Right lung (tissue), 10 donors: ENCODE measurements at places on chromosomes 13 and 19. TPM values are rescaled to one million over a fixed set of nuclear protein-coding genes. Genes with fewer than 3 reads are reported as not detected.

The PGLYRP1 gene
- 0.48 TPM for polyA plus RNA-seq

- peak; percentile 25 for DNase-seq
Observed at GRCh38 chr13:87498681-87499080, 172.5 kb upstream of the SLITRK5 start.

GRCh38 chr19:14379294-14380065 lies 1.8 kb upstream of the ADGRE5 start:
- DNase-seq: no peak

The WDR87 gene
- polyA plus RNA-seq: 0.03 TPM

DNA sequence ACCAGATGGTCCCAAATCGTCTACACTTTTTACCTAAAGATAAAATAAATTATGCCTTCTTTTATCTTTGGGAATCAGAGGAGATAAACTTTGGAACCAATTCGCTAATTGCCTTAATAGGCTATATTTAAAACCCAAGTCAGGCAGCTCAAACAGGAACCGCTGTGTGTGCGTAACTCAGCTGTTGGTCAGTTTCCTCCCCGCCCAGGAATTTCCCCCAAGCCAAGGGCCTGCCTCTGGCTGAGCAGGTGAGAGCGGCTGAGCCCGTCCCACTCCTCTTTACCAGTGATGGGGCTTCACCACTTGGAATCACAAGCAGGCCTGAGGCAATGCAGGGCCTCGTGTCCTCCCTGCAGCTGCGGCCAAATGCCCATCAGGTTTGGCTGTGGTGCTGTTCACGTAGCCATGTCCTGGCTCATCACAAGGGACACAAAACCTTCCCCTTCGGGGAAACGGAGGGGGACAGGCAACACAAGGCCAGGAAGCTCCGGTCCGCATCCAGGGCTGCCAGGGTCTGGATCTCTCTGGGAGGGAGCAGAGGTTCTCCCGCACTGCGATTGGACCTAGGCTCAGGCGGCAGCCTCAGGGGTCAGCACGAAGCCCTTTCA lies 503 bp upstream of the SLC7A9 start:
- no peak for DNase-seq

GRCh38 chr19:38707512-38708114 lies 36.7 kb downstream of the CAPN12 start:
- DNase-seq: no peak

DNA sequence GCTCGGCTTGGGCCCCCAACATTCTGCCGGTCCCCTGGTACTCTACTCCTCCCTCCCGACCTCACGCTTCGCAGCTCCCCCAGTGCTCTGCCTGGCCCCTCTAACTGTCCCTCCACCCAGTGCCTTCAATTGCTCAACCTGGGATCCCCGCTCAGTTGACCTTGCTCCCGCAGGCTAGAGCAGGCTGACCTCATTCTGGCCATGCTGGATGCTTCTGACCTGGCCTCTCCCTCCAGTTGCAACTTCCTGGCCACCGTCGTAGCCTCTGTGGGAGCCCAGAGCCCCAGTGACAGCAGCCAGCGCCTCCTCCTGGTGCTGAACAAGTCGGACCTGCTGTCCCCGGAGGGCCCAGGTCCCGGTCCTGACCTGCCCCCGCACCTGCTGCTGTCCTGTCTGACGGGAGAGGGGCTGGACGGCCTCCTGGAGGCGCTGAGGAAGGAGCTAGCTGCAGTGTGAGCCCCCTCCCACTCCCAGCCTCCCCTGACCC lies 3.6 kb downstream of the GTPBP3 start:
- DNase-seq: no peak

The CCDC194 gene
- polyA plus RNA-seq: 0.13 TPM

DNA sequence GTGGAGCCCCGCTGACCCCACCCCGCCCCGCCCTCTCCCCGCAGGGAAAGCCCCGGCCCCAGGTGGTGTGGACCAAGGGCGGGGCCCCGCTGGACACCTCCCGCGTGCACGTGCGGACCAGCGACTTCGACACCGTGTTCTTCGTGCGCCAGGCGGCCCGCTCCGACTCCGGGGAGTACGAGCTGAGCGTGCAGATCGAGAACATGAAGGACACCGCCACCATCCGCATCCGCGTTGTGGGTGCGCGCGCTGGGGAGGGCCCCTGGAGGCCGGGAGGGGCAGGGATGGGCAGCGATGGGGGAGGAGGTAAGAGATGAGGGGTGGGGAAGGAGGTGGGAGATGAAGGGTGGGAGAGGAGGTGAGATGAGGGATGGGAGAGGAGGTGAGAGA lies 17.2 kb upstream of the EMC10 start:
- no peak for DNase-seq

The MZF1 gene
- polyA plus RNA-seq: 40.9 TPM

- DNase-seq: no peak
Observed at GRCh38 chr13:19845758-19846157, 17.7 kb downstream of the ZMYM5 start.

- DNase-seq: no peak
Observed at GRCh38 chr19:1665565-1666047, 13.2 kb upstream of the TCF3 start.

- DNase-seq: no peak
Observed at GRCh38 chr19:51065221-51065960, 499 bp upstream of the KLK13 start.

The GPC6 gene
- 21.7 TPM for polyA plus RNA-seq

GRCh38 chr19:33860312-33861090 lies 63.8 kb downstream of the KCTD15 start:
- no peak for DNase-seq

- DNase-seq: no peak
Observed at GRCh38 chr13:19888799-19889198, 25.4 kb upstream of the ZMYM5 start.

The LIN7B gene
- 7.5 TPM for polyA plus RNA-seq

DNA sequence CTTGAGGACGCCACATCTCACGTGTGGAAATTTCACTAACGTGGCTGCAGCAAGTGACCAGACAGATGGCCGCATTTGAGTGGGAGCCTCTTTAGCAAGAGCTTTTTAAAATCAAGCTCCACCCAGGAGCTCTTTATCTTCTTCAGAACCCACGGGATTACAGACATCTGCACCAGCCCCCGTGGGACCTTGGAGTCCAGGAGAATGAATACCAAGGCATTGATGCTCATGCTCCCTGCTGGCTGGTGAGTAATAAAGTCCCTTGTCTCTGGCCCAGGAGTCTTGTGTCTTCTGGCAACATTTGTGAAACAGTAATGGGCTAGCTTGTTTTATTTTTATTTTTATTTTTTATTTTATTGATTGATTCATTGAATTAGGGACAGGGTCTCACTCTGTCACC lies 64.4 kb downstream of the TRPM4 start:
- no peak for DNase-seq

The CD79A gene
- polyA plus RNA-seq: 1.3 TPM

DNA sequence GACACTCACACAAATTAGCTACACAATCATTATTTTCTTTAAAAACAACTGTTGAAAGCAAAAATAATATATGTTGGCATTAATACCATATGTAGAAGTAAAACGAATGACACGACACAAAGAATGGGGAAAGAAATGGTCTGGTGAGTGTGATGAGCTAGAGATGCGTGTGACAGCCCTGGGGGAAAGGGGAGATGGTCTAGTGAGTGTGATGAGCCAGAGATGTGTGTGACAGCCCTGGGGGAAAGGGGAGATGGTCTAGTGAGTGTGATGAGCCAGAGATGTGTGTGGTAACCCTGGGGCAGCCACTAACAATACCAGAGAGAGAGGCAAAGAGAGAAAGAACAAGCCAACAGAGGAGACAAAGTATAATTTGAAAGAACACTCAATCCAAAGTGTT lies 22.3 kb upstream of the LAMP1 start:
- no peak for DNase-seq

The CGB3 gene
- polyA plus RNA-seq: not detected

The CDC42EP5 gene
- 28.8 TPM for polyA plus RNA-seq

The VAV1 gene
- 2.1 TPM for polyA plus RNA-seq

DNA sequence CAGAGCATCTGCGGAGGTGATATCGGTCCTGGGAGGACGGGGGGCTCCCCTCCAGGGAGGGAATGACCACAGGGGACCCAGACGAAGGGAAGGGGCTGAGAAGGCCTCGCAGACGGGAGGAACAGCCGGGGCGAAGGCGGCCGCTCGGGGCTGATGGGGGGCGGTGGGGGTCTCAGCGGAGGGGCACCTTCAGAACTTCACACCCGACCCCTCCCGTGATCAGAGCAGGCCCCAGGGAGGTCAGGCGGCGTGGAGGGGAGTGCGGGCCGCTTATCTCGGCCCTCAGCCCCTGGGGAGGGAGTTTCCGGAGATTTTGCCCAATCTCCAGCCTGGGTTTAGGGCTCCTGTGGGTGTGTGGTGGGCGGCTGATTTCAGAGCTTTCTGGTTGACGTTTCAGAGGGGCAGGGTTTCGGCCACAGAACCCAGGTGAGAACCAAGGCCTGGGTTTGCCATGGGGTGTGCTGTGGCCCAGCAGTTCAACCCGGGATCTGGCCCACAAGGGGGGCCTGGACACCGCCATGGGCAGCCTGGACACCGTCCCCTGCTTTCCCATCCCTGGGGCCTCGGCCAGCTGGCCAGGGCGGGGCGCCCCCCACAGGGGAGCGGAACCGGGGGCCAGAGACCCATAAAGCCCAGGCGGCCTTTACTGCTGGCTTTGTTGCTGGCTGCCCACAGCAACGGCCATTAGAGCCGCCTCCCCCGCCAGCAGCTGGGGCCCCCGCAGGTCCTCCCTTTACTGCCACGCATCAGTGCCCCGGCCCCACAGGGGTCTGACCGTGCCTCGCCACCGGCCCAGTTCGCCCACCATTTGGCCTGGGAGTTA lies 29.0 kb downstream of the ARID3A start:
- DNase-seq: no peak

DNA sequence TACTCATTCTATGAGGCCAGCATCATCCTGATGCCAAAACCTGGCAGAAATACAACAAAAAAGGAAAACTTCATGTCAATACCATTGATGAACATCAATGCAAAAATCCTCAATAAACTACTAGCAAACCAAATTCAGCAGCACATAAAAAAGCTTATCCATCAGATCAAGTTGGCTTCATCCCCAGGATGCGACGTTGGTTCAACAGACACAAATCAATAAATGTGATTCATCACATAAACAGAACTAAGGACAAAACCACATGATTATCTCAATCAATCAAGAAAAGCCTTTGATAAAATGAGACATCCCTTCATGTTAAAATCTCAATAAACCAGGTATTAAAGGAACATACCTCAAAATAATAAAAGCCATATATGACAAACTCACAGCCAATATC lies 134.3 kb downstream of the UGGT2 start:
- DNase-seq: no peak

- DNase-seq: no peak
Observed at GRCh38 chr19:10431254-10431942, 11.1 kb downstream of the PDE4A start.

GRCh38 chr19:29837448-29837981 lies 25.7 kb downstream of the CCNE1 start:
- DNase-seq: no peak

DNA sequence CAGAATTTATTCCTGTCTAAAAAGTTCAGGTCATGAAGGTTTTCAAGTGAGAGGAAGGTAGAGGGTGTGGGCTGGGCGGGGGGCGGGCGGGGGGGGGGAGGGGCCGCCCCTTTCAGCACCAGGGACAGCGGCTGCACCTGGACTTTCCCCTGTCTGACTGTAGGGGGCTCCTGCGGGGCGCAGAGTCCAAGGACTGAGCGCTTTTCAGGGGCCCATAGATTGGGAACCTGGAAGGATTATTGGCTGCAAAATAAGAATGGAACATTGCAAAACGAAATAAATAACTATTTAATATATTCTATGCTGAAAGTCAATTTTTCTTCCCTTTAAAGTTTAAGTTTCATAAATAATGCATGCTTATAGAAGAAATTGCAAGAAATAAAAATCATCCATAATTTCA lies 8.9 kb upstream of the CYP4F3 start:
- DNase-seq: no peak

DNA sequence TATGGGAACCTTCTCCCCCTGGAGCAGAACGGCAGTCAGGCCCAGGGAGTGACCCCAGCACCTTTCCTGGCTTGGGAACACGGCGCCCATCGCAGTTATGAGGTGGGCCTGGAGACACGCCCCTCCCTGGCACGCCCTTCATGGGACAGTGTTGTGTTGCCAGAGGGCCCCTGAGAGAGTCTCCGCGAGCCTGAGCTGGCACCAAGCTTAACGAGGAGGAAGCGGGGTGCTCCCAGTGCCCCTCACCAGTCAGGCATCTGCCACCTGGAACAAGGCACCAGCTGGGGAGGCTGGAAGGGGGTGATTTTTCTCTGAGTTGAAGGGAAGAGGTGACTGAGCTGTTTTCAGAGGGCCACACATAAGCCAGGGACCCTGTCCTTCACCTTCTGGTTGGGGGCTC lies 180.6 kb downstream of the KDM4B start:
- DNase-seq: no peak

The MAG gene
- 15.2 TPM for polyA plus RNA-seq

DNA sequence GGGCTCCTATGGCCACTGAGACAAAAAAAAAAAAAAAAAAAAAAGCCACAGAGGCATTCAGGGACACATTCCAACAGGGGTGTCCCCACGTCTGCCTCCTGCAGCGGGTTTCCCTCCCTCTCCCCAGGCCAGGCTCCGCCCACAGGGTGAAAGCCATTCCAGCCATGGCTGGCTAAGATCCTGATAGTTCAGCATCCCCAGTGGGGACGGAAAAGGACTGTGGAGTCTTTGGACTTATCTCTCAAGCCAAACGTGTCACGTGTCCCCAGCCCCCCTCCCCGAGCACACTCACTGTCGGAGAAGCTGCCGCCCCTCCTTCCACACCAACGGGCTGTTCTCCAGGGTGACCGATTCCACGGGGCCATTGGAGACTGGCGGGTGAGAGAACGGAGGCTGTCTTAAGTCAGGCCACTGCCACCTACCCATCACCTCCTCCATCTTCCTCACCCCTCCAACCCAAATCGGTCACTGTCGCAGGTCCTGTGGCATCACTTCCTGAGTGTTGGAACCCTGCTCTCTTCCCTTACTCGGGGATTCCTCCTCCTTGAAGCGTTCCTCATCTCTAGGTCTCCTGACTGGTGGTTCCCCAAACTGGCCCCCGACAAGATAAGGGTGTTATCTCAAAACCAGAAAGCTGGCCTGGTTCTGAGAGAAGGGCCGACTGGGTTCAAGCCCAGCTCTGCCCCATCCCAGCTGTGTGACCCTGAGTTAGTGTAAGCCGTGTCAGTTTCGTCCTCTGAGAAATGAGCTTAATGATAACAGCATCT lies 9.1 kb upstream of the FKRP start:
- DNase-seq: no peak

- DNase-seq: peak; percentile 96
Observed at GRCh38 chr19:20051841-20052768, 12.8 kb upstream of the ZNF682 start.

The PRKCG gene
- 0.46 TPM for polyA plus RNA-seq

The APLP1 gene
- polyA plus RNA-seq: 9.3 TPM

The GPR183 gene
- polyA plus RNA-seq: 9.8 TPM

GRCh38 chr13:106177146-106177545 lies 358.3 kb downstream of the EFNB2 start:
- no peak for DNase-seq

DNA sequence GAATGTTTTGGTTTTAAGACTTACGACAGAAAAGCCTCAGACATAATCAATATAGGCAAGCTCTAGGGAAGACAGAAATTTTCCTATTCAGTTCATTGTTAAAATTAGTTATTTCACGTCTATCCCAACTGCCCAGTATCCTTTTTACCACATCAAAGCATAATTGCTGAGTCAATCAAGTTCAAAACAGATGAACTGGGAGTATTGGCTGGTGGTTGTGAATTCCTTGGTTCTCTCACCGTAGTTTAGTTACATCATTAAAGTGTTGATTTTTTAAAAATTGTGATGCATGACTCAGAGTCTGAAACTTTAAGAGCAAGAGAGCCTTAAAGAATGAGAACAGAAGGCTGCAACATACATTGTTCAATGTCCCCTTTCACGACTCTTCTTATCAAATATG lies 143.3 kb upstream of the FREM2 start:
- DNase-seq: no peak
